ENCODE measurements at places on chromosomes 6 and 20.

DNA sequence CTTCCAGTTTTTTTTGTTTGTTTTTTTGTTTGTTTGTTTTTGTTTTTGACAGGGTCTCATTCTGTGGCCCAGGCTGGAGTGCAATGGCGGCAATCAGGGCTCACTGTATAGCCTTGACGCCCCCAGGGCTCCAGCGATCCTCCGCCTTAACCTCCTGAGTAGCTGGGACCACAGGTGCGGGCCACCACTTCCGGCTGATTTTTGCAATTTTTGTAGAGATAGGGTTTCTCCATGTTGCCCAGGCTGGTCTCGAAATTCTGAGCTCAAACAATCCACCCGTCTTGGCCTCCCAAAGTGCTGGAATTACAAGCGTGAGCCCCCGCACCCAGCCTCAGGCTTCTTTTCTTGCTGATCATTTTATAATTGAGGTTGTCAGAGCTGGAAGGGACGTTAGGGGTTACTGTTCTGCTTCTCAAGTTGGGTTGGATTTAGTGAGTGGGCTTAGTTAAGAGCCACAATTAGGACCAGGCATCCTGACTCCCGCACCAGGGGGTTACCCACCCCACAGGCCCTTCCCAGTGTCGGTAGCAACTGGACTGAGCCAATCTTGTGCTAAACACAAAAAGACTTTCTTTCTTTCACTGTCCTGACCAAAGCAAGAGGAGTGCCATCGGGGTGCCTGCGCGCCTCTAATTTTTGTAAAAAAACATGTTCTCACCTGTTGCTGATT lies 13.1 kb upstream of the ZSCAN9 start:
- DNase-seq, result no peak

- no peak for DNase-seq
Measured at GRCh38 chr6:43737272-43738081, 32.5 kb upstream of the VEGFA start.

DNA sequence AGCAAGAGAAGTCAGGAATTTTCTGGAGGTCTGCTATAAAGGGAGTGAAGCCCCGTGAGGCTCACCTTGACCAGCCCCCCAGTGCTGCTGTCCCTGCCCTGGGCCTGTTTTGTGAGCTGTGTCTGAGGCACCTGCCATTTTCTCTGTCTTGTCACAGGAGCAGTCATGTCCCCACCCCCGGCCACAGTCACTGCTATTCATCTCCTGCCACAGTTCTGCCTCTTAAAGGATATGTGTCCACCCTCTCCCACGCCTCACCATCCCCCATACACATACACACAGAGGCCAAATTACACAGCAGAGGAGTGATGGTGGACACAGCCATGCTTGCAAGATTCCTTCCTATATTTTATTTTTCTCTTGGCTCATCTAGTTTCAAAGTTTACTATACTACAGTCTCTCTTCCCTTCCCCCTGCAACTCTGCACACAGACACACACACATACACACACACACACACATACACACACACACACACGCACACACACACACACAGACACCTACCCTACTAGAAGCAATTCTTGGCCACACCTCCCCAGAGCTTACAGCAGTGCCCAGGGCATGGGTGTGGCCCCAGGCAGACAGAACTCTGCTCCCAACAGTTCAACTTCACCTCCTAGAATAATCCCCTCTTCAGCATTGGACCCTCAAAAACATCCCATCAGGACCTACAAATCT lies 68.7 kb upstream of the TAB2 start:
- DNase-seq, result no peak

DNA sequence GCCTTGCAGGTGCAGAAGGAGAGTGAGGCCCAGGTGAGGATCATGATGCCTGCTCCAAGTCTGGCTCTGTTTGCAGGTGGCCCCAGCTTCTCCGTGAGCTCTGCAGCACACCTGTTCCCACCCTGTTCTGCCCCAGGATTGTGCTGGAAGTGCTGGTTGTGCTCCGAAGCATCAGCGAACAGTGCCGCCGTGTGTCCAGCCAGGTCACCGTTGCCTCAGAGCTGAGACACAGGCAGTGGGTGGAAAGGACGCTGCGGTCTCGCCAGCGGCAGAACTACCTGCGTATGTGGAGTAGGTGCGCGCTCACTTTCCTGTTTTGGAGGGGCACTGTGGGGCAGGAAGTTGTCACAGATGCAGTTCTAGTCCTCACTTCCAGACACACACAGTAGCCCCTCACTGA lies 25.0 kb downstream of the ERMARD start:
- DNase-seq, result no peak

DNA sequence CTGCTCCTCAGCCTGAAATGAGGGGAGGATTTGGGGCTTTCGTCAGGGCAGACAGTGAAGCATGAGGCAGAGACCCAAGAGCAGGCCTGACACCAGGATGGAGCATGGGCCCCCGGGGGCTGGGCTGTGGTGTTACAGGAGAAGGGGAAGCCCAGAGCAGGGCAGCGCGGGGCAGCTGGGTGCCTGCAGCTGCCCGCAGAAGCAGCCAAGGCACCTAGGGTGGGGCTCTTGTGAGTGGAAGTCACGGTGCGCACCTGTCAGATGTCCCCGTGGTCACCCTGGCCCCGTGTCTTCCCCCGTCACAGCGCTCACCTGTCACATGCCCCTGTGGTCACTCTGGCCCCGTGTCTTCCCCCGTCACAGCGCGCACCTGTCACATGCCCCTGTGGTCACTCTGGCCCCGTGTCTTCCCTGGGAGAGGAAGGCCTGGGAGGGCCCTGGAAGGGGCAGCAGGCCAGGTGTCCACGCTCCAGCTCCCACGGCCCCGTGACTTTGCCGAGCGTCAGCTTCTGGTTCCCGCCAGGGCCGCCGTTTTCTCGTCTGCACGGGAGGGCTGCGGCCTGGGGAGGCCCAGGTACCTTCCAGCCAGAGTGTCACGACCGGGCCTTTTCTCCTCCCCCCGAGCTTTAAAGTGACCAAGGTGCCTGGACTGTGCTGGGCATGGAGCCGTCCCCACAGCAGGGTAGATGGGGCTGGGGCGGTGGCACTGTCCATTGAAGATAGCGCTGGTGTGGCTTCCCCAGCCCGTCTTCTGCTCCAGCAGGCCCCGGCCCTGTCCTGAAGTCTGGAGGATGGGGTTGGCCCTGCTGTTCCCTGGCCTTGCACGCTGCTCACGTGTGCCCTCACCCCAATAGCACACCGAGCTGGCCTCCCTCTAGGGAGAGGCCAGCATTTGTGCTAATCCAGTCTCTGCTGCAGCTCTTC lies 9.4 kb downstream of the ARFGAP1 start:
- DNase-seq, result no peak

DNA sequence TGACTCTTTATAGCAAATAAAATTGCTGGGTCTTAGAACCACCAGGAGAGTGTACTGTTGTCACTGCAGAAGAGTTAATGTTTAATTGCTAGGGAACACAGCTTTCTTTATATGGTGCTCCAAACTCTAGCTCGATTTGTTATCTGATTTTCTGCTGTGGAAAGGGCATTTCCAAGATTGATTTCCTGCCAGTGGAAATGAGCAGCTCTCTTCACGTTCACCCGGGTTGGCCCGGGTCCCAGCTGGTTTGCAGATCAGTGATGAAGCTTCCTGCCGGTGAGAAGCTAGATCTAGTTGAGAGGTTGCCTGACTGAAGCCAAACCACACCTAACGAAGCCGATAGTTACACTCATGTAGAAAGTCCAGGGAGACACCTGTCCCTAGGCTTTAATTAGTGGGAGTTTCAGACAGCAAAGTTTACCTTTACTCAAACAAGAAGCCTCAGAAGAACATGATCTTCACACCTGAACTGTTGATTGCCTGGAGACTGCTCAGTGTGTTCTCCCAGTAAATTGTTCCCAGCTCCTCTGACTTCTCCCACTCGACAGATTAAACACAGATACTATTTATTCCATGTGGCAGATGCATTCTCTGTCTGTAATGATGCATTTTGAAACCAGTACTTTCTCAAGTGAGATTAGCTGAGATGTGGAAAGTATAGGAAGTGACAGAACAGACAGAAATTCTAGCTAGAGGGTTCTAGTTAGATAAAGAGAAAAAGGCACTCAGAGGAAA lies 27.8 kb downstream of the PAQR8 start:
- DNase-seq, result no peak

GRCh38 chr6:167491438-167492099 lies 166.7 kb downstream of the TTLL2 start:
- no peak for DNase-seq

DNA sequence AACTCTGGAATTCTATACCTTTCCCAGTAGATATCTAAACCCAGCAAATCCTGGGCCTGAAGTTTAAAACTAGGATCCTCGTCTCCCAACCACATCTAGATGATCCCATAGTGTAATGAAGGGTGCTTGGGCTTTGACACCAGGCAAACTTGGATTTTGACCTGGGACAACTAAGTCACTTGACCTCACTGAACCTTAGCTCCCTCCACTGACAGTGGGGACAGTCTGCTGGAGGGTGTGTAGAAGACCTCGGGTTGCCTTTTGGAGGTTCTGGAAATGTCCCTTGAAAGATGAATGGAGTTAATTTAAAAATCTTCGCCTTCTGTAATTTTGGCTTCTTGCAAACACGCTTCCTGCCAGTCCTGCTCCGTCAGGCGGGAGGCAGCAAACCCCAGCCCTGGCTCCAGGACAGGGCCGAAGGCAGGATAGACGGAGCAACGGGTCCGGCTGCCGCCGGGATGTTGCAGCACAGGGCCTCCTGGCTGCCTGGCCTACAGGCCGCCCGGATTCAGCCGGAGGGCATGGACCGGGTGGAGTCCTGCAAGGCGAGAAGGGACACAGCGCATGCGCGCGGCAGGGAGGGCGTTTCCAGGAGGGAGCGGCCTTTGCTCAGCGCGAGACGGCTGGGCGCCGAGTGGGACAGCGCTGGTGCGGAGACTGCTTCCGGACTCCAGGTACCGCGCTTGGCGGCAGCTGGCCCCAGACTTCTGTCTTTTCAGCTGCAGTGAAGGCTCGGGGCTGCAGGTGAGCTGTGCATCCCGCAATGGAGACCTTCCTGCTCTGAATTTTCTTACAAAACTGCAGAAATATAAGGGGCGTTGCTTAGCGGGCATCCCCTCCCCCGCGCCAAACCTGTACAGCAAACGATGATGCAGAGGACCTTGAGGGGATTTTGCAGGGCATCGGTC lies at the start of gene TMEM14A:
Gene TMEM14A, plus strand, starts transcription at position 612 of the 908 bp plus-strand sequence. CDS start 5,990 bp downstream, outside the sequence.
- peak; percentile 79 for DNase-seq

- no peak for DNase-seq
Measured at GRCh38 chr6:134295953-134296553, 21.9 kb downstream of the SGK1 start.

DNA sequence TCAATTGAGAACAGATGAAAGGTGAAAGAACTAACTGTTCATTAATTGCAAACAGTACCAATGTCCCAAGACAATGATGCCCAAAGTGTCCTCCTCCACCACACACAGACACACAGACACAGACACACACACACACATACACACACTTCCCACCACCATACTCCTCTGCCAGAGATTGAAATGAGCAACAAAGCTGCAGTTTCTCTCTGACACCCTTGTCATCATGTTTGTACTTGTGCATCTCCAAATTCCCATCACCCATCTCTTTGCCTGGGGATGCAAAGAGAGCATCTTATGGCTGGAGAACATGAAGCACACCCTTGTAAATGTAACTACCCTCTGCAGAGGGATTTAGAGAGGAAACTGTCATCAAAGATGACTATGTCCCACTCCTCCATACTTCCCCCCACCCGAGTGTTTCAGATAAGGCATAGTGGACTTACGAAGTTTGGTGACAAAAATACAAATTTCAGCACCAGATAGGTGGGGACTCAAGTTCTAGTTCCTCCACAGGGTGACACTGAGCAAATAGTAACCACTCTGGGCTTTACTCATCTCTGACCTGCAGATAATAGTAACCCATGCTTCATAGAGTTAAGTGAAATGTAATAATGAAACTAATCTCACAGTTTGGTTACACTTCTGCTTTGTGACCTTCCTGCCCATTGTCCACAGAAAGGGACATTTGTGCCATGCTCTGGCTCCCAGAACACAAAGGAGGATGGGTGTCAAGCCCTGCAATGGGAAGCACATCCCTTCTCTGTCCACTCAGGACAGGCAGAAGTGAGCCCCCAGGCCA lies 8.7 kb downstream of the MAFB start:
- no peak for DNase-seq

DNA sequence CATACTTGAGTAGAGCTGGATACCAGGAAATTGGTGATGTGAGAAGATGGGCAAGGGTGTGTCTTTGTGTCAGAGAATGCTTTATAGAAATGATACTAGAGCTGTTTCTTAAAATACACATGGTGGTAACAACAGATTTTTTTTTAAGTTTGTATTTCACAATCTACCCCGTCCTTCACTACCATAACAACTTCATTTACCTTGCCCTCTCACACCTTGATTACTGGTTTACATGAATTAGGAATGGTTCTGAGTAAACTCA lies 45.4 kb downstream of the RARS2 start:
- no peak for DNase-seq

- no peak for DNase-seq
Measured at GRCh38 chr6:40036186-40036585, 101.9 kb upstream of the MOCS1 start.

GRCh38 chr6:111938710-111939109 lies 65.5 kb upstream of the FYN start:
- DNase-seq, result no peak

GRCh38 chr20:53360852-53361251 lies 232.8 kb downstream of the ZNF217 start:
- DNase-seq, result no peak

GRCh38 chr6:69489970-69490369 lies 306.8 kb downstream of the LMBRD1 start:
- DNase-seq, result no peak

DNA sequence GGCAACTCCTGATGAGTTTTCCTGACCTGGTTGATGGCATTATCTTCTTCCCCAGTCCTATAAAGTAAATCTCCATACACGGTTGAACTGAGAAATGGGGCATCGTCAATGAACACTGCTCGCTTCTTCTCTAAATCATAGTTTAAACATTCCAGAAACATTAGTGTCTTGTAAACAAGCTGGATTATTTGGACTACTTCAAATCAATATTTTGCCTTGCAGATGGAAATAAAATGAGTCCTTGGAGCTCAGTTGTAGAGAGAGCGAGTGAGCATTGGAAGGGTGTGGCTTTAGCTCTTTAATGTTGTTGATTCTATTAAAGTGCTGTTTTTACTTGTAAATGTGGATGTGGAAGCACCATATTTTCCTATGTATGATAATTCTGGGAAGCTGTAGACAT lies 18.4 kb downstream of the C6orf89 start:
- no peak for DNase-seq

GRCh38 chr6:86331265-86331840 lies 606.0 kb upstream of the HTR1E start:
- DNase-seq, result no peak

DNA sequence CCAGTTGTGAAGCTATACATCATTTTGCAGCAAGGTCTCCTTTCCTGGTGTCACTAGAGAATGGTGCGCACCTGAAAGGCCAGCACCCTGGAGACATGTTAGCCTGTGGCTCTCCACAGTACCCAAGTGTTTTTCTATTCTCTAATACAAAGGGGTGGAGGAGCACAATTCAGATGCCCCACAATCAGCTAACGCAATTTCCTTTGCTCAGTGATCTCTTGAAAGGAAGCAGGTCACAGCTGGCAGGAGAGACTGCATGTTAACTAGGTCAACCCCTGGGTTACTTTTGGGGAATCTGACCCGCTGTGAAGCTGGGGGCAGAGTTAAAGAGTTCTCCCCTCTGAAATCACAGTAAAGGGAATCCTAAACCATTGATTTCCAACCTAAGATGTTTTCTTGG lies 92.5 kb downstream of the B3GAT2 start:
- DNase-seq, result no peak

GRCh38 chr6:87879132-87879861 lies 168.3 kb upstream of the SPACA1 start:
- no peak for DNase-seq
